Sigmoid colon (tissue), 7 donors: ENCODE measurements at places on chromosomes 11 and 22. TPM values are rescaled to one million over a fixed set of nuclear protein-coding genes. Genes with fewer than 3 reads are reported as not detected.

Gene CCDC87
- polyA plus RNA-seq, result 0.28 TPM

Gene BTG4
- not detected for polyA plus RNA-seq

Gene MYBPC3
- 1.4 TPM for polyA plus RNA-seq

Gene FGF3
- polyA plus RNA-seq, result not detected

Gene YPEL4
- 1.4 TPM for polyA plus RNA-seq

Gene TRIM49
- polyA plus RNA-seq, result not detected

Gene STK33
- 2.0 TPM for polyA plus RNA-seq

Gene BAIAP2L2
- 34.7 TPM for polyA plus RNA-seq

Gene APOL6
- polyA plus RNA-seq, result 24.3 TPM

Gene OR8D4
- polyA plus RNA-seq, result not detected

Gene MAPK8IP2
- 0.23 TPM for polyA plus RNA-seq

Gene TSGA10IP
- polyA plus RNA-seq, result not detected

Gene TRIM48
- not detected for polyA plus RNA-seq

Gene CDKN1C
- 5.3 TPM for polyA plus RNA-seq
